ENCODE measurements at places on chromosomes 13 and 19.

DNA sequence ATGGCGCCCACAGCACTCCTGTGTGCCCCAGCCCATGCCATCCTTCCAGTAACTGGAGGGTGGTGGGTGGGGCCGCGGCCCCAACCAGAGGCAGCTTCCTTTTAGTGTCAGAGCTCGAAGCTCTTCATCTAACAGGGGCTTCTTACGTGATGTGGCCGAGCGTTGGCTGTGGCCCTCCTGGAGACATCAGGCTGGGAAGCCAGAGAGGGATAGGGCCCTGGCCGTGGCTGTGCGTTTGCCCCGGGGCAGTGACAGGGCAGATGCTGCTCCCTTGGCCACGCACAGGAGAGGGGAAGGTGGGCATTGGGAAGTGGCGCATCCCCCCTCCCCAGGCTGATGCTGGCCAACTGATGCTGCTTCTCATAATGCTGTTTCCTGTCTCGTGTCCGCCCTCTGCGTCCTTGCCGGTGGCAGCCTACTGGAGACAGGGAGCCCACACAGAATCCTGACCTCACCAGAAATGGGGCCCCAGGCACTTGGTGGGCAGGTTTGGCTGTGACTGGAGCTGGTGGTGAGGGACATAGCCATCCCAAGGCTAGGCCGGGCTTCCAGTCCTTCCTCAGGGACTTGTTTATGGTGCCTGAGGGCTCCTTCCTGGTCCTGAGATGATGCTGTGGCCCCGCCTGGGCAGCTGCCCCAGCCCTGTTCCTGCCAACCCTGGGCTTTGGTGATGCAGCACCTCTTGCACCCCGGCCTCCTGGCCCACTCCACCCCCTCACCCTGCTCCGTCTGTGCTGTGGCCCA is 34.3 kb downstream of the ATP4B start:
- DNase-seq: no peak

GRCh38 chr13:46803586-46803985 is 6.6 kb upstream of the ESD start:
- no peak for DNase-seq

GRCh38 chr13:43132257-43132656 is 108.9 kb downstream of the DNAJC15 start:
- DNase-seq: no peak

DNA sequence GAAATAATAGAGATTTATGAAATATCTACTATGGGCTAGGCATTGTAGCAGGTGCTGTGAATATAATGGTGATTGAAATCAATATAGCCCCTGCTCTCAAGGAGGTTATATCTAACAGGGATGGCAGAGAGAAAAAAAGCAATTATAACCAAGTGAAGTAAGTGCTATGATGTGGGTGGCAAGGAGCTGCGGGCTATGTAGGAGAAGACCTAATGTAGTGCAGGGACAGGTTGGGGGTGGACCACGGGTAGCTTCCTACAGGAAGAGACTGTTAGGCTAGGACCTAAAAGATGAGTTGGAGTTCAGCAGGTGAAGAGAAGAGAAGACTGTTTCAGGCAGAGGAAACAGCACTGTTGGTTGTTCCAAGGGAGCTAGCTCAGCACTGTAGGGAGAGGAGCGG is 311.0 kb downstream of the KCNRG start:
- DNase-seq: no peak

DNA sequence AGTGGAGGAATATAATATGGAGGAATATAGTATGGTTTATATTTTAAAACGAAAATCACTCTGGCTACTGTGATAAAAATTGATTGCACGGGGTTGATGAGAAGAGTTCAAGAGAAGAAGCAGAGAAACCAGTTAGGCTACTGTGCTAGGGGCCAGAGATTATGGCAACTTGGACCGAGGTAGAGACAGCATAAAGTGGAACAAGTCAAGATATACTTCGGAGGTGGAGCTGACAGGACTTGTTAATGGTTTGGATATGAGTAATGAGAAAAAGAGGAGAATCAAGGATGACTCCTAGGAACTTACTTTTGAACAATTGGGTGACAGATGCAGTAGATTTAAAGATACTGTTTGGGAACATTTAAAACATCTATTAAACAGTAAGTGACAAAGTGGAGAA is 6.6 kb upstream of the WDFY2 start:
- DNase-seq: no peak

DNA sequence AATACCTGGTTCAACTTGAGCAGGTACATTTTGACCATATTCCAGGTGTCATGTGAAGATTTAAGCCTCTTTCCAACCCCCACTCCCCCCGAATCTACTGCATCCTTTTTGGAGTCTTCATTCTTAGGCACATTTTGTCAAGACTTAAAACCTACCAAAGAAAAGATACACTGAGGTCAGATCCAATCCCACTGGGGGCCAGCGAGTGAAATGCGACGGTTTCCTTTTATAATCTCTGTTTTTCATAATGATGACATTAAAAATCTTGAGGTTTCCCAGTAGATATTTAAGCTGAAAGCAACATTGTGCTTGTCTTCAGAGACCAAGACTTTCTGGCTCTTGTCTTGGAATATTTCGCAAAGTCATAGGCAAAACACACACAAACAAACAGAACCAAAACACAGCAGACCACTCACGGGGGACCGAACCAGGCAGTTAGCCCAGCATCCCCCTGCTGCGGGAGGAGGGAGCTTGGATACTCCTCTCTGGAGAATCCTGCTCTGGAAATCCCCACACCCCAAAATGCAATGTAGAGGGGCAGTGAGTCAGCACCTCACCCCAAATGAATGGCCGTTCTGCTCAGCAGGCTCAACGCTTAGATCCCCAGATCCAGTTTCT is 506 bp upstream of the GAS6 start:
- no peak for DNase-seq

GRCh38 chr13:48234566-48235340 is 1.7 kb downstream of the ITM2B start:
- peak; percentile 61 for DNase-seq

DNA sequence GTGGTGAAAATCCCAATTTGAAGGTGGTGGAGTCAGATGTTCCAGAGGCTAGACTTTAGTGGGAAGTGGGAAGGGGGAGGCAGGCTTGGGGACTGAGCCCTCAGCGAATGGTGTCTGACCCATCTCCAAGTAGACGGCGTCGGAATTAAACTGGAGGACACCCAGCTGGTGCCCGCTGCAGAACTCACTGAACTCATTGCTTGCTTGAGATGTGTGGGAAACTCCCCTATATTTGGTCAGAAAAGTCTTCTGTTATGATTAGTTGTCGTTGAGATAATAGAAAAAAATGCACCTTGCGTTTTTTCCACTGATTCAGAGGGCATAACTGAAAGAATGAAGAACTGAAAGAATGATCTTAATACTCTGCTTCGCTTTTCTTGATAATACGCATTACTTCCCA is 871 bp upstream of the ZNF583 start:
- DNase-seq: no peak

Data from hematopoietic multipotent progenitor cell treated with erythropoietin and hydrocortisone succinate and interleukin-3 and kit ligand, for 17 days (in vitro differentiated cells).